Activated T-cell treated with anti-CD3 and anti-CD28 coated beads for 48 hours (primary cell): ENCODE measurements at places on chromosomes 2 and 18.

GRCh38 chr2:2805263-2805662 lies 474.2 kb upstream of the MYT1L start:
- no peak for DNase-seq

GRCh38 chr18:74861154-74861553 lies 263.5 kb downstream of the ZNF407 start:
- no peak for DNase-seq

GRCh38 chr2:238231251-238231793 lies 8.5 kb downstream of the HES6 start:
- peak; percentile 72 for DNase-seq

- DNase-seq: no peak
These were observed 106.1 kb downstream of the ETAA1 start for GRCh38 chr2:67503066-67503795.

GRCh38 chr2:160606341-160606740 lies 112.7 kb upstream of the RBMS1 start:
- no peak for DNase-seq

DNA sequence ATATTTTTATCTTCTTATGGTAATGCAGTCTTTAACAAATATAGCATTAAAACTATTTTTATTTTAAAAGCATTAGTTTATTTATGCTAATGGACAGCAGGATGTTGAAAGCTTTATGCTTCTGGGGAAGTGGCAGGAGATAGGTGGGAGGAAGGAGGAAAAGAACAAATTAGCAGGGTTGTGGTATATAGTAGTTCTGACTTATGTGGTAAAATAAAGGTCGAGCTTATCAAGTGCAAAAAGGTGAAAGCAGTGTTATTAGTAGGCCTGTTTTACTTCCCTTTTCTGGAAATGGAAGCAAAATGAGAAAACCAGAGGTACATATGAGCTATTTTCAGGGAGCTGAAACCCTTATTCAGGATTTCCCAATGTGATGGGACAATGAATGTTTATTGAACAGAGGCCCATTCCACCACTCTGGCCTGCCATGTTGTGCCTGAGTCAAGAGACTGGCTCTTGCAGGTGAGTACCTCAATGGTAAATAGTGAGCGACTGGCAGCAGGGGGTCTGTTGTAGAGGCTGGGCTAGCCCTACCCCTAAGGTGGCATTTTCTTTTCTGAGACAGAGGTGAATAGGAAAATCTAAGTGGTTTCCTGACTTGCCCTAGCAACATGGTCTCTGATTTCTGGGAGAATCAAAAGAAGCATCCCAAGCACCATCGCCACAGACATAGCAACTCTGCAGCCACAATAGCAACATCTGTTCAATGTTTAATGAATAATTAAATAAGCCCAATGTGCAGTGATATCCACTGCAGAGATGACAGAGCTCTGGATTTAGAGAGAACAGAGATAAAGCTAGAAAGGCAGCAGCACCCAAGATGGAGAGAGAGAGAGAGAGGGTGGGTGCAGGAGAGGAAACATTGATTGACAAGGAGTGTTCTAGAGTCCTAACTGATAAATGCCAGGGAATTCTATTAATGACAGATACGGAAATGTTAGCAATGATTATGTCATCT lies 119.7 kb downstream of the UPP2 start:
- no peak for DNase-seq

GRCh38 chr2:205650450-205650849 lies 31.9 kb upstream of the NRP2 start:
- DNase-seq: no peak

- no peak for DNase-seq
These were observed 56.8 kb downstream of the KIAA2012 start for GRCh38 chr2:202129841-202130240.

- no peak for DNase-seq
These were observed 10.9 kb downstream of the TBC1D8 start for GRCh38 chr2:101140237-101140636.

DNA sequence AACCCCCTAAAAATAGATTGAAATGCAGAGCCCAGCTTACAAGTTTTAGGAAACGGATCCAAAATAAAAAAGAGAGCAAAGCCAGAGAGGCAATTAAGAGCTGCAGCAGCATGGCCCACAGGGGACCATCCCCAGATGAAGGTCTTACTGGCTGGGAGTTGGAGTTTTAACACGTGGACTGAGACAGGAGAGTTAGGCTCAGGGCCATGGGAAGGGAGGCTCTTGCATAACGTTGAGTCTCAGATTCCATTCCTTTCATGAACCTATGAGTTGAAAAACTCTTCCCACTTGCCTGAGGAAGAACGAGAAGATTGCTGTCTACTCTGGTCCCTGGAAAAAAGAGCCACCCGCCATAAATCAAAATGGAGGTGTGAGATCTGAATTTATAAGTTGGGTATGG lies 101.8 kb upstream of the NDUFV2 start:
- DNase-seq: no peak

DNA sequence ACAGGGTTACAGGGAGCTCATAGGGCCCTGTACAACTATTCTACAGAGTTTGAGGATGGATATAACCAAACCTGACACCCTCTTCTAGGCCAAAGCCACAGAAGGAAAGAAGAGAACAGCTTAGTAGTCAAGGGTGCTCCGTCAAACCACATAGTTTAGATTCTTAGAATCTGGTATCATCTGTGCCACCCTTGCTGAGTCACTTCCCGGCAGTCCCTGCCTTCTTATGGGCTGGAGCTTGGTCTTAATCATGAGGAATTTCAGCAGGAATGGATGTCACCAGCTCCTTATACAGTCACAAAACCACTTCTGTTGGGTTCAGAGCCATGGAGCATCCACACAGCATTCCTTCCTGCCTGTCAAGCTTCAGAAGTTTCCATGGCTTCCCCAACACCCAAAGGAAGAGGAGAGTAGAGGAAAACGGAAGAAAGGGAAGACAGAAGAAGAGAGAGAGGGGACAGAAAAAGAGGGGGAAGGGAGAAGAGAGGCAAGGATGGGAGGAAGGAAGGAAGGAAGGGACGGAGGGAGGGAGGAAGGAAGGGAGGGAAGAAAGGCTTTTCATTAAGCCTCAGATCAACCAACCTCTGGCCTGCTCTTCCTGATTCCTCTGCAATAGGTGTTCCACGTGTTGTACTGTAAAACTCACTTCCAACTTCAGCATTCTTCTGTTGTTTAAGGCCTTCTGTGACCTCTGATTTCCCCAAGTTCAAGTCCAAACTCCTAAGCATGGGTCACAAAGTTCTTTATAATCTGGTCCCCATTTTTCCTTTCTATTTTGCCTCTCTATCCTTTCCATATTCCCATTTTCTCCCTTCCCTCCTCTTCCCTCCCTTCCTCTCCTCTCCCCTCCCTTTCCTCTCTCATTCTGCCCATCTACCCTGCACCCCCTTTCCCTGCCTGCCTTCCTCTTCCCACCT lies 246.1 kb upstream of the TNP1 start:
- no peak for DNase-seq

DNA sequence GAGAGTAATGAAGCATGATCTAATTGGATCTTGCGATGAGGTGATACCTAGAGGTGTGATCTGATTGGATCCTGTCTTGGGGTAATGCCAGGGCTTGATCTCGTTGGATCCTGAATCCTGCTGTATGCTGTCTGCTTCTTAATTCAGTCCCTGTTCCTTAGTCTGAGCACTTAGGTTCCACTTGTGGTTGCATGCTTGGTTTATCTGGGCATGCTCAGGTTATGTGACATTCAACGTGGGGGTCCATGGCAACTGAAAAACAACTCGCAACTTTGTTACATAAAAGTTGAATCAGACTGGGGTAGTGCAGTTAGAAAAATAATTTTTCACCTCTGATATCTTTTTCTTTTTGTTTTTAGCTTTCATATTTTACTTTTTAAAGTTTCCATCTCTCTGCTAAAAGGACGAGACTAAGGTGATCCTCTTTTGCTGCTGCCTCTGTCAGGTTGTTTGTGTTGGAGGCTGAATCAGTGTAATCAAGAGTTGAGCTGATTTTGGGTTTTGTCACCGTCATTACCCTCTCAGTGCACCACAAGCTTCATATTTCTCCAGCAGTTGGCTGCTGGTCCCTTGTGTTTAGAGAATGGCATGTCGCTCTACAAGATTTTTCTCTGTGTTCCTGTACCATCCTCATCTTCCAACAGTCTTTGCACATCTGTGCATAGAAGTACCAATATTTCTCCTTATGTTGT lies 67.9 kb downstream of the NCOA1 start:
- no peak for DNase-seq

- no peak for DNase-seq
These were observed 71.9 kb downstream of the UXS1 start for GRCh38 chr2:106122157-106122556.
